Endothelial cell of umbilical vein (primary cell): ENCODE measurements at places on chromosomes 5 and 9.

GRCh38 chr9:99264070-99264680 lies 42.1 kb downstream of the SEC61B start:
- peak; percentile 19 for DNase-seq

DNA sequence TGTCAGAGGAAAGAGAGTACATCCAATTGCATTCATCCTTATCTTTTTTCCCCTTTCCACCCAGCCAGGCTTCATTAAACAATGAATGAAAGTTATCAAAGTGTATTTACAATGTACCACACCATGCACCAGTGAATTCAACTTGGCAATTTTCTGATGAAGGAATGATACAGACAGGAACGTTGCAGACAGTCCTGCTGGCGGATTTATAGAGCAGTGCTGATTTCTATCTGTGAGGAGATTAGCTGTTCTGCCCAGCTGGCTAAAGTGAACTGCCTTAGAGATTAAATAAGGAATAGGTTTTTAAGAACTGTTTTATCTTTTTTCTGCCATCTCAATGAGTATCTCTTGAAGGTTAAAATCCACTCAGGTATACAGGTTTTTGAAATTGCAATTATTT lies 403.9 kb downstream of the CDH18 start:
- no peak for DNase-seq

DNA sequence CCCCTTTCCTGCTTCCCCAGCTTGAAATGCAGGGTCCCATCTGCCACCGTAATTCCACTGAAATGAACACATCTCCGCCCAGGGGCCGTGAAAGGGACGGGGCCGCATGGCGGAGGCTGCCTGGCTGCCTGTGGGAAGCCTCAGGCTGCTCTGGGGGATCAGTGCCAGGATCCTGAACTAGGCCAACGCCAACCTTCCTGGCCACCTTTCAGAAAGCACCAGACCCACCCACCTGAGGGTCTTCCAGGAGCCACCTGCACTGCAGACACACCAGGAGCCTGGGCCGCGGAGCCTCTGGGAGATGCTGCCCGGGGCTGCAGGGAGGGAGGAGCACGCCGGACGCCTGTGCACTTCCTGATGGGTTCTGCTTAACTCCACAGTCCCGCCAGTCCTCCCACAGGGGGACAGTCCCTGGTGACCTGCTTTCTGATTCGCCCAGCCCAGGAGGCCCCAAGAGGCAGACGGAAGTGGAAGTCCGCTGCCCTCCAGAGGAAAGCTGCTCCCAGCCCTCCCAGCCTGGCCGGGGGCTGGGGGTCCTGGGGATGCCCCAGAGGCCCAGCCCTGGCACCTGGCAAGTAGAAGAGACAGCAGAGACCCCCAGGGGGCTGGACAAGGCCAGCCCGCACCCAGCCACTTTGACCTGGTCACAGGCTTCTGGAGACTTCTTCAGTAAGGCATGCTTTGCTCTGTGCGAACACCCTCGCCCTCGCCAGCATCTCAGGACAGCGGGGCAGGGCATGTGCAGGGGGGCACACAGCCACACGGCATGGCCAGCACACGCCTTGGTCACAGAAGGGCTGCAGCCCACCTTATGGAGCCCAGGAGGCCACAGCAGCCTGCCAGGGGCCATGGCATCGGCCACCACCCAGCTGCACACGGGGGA lies at the start of gene CARD9:
Gene CARD9 (minus strand): TSS at position 370 of the 883 bp plus-strand sequence. CDS start 1,591 bp downstream, outside the sequence.
- no peak for DNase-seq

DNA sequence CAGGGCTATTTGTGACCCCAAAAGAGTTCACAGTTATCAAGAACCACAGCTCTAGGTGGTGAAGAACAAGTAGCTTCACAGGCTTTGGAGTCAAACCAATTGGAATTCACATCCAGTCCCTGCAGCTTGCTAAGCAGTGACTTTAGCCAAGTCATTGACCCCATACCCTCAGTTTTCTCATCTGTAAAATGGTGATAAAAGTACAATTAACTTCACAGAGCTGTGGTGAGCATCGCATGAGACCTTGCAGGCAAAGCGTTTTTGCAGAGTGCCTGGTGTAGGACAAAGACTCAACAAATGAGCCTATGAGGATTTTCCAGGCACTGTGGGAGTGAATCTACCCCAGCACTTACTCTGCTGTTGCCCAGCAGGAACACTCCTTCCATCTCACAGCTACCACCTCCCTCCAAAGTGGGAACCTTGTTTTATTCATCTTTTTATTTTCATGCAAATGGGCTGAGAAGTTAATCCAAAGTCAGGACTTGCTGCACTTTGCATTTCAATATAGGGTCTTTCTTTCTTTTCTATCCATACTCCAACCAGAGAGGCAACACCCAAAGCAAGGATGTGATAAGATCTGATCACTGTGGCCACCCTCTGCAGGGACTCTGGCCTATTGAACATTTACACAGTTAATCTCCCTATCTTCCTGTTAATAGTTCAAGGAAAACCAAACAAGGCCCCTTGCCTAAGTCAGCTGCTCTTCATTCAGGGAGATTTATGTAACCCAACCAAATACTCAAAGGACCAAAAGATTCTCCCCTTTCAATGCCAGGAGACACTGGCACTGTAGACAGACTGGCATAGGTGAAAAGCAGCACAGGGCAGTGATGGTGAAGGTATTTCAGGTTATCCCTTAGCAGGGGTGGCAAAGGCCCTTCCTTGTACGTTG lies 41.9 kb downstream of the ABCA1 start:
- DNase-seq, result no peak

DNA sequence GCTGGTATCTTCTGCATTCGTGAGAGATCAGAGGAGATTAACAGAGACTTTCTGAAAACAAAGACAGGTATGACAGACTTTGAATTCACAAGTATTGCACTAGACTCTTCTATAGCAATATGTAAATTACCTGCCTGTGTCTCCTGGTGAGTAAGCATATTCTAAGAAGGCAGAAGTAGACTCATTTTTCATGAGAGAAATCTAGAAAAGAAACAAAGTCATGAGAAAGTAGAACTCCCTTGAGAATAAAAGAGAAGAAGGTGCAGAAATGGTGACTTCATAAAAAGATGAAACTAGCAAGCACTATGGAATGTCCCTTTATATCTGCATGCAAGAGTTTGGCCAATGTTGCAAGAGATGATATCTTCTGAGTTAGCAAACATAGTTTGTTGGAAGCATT lies 419.8 kb downstream of the DMRT2 start:
- no peak for DNase-seq

- no peak for DNase-seq
Observed at GRCh38 chr9:71245651-71246050, 124.2 kb upstream of the TRPM3 start.

GRCh38 chr9:79584655-79584982 lies 12.9 kb downstream of the TLE4 start:
- DNase-seq, result no peak

DNA sequence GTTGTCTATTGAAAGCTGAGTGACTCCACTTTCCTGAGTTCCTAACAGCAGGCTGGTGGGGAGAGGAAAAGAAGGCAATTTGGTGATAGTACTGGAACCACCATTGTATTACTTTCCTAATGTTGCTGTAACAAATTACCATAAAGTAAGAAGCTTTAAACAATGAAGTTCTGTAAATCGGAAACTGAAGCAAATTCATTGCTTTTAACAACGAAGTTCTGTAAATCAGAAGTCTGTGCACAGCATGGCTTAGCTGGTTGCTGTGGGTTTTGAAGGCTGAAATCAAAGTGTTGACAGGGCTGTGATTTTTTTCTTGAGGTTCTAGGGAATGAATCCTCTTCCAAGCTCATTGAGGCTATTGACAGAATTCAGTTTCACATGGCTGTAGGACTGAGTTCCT lies 72.3 kb downstream of the SLC44A1 start:
- no peak for DNase-seq

DNA sequence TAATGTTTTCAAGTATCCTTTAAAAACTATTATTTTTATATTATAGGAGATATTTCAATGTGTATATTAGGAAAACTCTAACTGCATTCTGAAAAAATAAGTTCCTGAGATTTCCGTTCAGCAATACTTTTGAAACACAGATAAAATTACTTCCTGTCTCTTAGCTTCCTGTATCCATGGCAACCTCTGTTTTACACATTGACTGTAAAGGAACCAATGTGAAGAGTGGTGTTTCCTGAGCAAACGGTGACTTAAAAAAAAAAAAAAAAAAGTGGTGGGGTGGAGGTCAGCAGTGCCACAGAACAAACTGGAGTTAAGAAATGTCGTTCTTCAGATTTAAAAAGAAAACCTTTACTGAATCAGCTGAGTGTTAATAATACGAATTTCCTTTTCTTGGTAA lies at the start of gene LRRC70:
Gene LRRC70 (plus strand): TSS at position 280 of the 400 bp plus-strand sequence. CDS start 620 bp downstream, outside the sequence.
- DNase-seq, result peak; percentile 93
